ENCODE measurements at places on chromosomes 3 and 15.
A peak's percentile ranks its signal among the peaks of the same experiment; 100 is the strongest.

- no peak overlapping the region for H3K27ac ChIP-seq
- H3K27me3 ChIP-seq = no peaks in the 10 kb centered on the region
- DNase-seq = no peak
- H3K36me3 ChIP-seq = peaks cover 31% of the 10 kb centered on the region
- H3K4me3 ChIP-seq = no peak overlapping the region
- no peaks in the 10 kb centered on the region for H3K4me1 ChIP-seq
Observed at GRCh38 chr3:101340591-101340990, 20.2 kb upstream of the IMPG2 start.

DNA sequence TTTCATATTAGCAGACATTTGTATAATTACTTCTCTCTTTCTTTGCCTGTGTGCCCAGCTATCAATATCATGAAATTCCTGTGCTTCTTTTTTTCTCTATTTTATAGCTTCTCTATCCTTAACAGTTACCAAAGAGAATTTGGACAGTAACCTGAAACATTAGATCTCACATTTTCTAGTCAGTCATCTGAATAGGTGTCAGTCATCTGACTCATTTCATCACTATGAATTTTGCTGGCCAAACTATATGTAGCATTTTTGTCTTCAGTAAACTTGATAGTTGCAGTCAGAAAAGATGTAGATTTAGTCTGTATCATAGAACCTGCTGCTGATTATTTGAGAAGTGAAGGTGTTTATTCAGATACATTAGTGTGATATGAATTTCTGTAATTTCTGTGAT, 52.6 kb downstream of the HMG20A start:
- no peak overlapping the region for H3K4me3 ChIP-seq
- H3K4me1 ChIP-seq = no peaks in the 10 kb centered on the region
- H3K36me3 ChIP-seq = peaks cover 59% of the 10 kb centered on the region
- DNase-seq = no peak

GRCh38 chr15:33019354-33019981, 175.0 kb downstream of the FMN1 start:
- H3K27ac ChIP-seq = no peak overlapping the region
- H3K27me3 ChIP-seq = no peaks in the 10 kb centered on the region
- H3K4me1 ChIP-seq = peaks cover 6% of the 10 kb centered on the region
- no peaks in the 10 kb centered on the region for H3K36me3 ChIP-seq
- DNase-seq = no peak

- peaks cover 30% of the 10 kb centered on the region for H3K4me1 ChIP-seq
- no peaks in the 10 kb centered on the region for H3K27me3 ChIP-seq
- DNase-seq = no peak
- H3K36me3 ChIP-seq = peaks cover 24% of the 10 kb centered on the region
Observed at GRCh38 chr3:25457671-25458419, 29.8 kb downstream of the RARB start.

DNA sequence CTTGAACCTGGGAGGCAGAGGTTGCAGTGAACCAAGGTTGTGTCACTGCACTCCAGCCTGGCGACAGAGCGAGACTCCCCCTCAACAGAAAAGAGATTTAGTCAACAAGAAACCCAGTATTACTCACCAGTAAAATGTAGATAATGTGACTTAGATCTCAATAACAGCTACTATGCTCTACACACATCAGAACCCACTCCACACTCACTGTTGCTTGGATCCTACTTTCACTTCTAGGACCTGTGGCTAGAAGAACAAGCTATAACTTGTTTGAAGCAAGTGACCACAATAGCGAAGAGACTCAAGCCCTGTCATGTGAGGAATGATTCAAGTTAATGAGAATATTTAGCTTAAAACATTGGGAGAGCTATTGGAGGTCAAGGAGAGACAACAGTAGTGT, 100.7 kb downstream of the ANXA2 start:
- H3K4me1 ChIP-seq = no peaks in the 10 kb centered on the region
- no peaks in the 10 kb centered on the region for H3K27me3 ChIP-seq
- no peak overlapping the region for H3K27ac ChIP-seq
- DNase-seq = no peak

- H3K4me1 ChIP-seq = no peaks in the 10 kb centered on the region
- H3K27me3 ChIP-seq = peaks cover 3% of the 10 kb centered on the region
- peaks cover 39% of the 10 kb centered on the region for H3K36me3 ChIP-seq
Observed at GRCh38 chr15:50911621-50912020, 3.1 kb downstream of the AP4E1 start.

DNA sequence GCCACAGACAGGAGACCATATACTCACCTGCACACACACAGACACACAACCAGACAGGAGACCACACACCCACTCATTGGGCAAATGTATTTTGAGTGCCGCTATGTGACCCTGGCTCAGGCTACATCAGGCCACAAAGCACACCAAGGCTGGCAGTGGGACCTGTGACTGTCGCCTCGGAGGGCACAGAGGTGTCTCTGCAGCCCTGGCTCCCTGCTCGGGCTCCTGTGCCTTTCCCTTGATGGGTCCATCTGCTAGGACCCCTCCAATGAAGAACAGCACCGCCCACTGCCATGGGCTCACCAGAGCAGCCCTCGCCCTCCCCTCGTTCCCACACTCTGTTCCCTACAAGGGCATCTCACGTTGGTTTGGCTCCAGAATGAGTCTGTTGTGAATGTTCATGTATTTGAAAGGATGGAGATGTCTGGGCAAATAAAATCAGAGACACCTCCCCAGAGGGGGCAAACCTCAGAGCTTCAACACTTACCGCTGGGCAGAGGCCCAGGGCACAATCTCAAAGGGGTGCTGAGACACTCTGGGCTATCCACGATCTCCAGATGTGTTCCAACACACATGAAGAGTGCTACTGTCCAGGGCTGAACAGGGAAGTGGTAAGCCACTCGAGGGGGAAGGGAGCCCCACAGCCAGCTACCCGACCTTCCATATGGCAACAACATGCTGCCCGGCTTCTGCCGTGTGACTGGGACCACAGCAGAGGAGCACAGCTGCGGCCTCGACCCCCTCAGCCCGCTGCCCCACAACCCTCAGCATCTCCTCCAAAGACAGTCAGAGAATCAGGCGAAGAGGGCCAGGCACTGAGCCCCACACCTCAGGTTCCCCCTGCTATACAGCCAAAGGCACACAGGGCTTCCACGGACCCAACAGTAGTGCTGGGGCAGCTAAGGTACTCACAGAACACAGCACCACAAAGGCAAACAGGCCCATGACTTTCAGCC, 74.9 kb downstream of the OCA2 start:
- peaks cover 4% of the 10 kb centered on the region for H3K4me1 ChIP-seq
- no peak overlapping the region for H3K27ac ChIP-seq
- H3K27me3 ChIP-seq = no peaks in the 10 kb centered on the region
- no peak for DNase-seq
- H3K4me3 ChIP-seq = no peak overlapping the region

DNA sequence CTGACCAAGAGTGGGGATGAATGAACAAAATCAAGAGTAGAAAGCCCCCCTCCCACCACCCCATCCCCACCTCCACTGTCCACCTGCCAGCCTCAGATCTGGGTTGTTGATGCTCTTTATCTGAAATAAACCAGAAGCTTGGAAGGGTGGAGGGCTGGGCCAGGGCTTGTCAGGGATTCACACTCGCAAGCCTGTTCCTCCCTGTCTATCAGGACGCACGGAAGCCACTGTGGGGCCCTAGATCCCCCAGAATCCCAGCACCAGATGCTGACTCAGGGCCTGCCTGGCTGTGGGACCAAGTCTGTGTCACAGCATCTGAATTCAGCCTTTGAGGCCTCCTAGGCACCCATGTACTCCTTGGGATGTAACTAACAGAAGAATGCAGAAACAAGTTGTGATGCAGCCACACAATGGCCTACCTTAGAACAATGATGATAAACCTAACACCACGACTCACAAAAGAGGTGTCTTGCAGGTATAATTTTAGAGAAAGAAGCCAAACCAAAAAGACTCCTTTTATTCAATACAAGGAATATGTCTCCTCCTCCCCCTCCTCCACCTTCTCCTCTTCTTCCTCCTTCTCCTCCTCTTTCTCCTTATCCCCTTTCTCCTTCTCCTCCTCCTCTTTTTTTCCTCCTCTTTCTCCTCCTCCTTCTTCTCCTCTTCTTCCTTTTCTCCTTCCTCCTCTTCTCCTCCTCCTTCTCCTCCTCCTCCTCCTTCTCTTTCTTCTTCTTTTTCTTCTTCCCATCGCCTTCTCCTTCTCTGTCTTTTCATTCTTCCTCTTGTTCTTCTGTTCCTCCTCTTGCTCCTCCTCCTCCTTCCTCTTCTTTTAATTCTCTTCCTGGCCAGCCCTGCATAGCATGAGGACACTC, 234.7 kb downstream of the PLCL2 start:
- H3K4me1 ChIP-seq = no peaks in the 10 kb centered on the region
- no peak overlapping the region for H3K4me3 ChIP-seq
- no peak for DNase-seq
- no peak overlapping the region for H3K27ac ChIP-seq
- H3K27me3 ChIP-seq = no peaks in the 10 kb centered on the region

DNA sequence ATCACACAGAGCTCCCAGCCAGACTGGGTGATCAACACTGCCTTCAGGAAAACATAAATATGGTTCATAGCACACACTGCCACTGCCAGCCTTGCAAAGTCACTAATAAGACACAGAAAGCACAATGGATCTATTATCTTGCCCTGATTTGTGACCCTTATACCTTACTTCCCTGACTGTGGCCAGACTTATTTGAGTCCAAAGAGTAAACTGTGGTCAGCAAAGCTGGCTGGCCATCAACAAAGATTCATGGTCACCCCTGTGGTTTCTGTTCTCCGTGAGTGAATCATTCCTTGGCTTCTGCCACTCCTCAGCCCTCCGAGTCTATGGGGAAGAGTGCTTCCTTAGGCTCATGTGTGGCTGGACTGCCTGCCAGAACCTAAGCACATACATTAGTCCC, 437.7 kb downstream of the RAP2B start:
- no peaks in the 10 kb centered on the region for H3K27me3 ChIP-seq
- no peaks in the 10 kb centered on the region for H3K4me1 ChIP-seq
- H3K36me3 ChIP-seq = no peaks in the 10 kb centered on the region
- H3K27ac ChIP-seq = no peak overlapping the region
- DNase-seq = no peak
- no peak overlapping the region for H3K4me3 ChIP-seq

- H3K4me3 ChIP-seq = no peak overlapping the region
- peak overlapping the region; percentile 39 for H3K27ac ChIP-seq
- peaks cover 22% of the 10 kb centered on the region for H3K36me3 ChIP-seq
- DNase-seq = peak; percentile 78
- H3K27me3 ChIP-seq = no peaks in the 10 kb centered on the region
- H3K4me1 ChIP-seq = no peaks in the 10 kb centered on the region
Observed at GRCh38 chr15:92429378-92430068, 35.8 kb downstream of the ST8SIA2 start.

GRCh38 chr15:44720460-44721176, 9.3 kb downstream of the B2M start:
- H3K4me3 ChIP-seq = no peak overlapping the region
- H3K4me1 ChIP-seq = no peaks in the 10 kb centered on the region

- no peak overlapping the region for H3K4me3 ChIP-seq
- H3K27me3 ChIP-seq = peaks cover 3% of the 10 kb centered on the region
- H3K36me3 ChIP-seq = no peaks in the 10 kb centered on the region
- peak; percentile 99 for DNase-seq
Observed at GRCh38 chr3:53072653-53073552, 27.0 kb upstream of the SFMBT1 start.

DNA sequence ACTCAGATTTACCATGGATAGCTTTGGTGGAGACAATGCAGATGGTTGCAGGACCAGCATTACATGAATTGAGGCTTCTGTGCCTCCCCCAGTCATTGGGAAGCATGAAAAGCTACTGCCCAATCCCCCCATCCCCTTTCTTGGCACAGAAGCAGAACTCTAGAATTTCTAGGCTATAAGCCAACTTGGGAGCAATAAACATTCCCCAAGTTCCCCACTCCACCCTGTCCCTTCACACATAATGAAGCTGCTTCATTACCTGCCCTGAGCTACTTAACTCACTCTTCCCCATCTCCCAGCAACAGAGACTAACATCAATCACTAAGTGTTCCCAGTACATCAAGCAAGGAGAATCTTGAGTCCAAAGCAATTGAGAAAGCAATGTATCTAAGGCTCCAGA, 164.5 kb downstream of the RORA start:
- no peaks in the 10 kb centered on the region for H3K27me3 ChIP-seq
- DNase-seq = no peak
- H3K4me3 ChIP-seq = no peak overlapping the region
- H3K4me1 ChIP-seq = no peaks in the 10 kb centered on the region

DNA sequence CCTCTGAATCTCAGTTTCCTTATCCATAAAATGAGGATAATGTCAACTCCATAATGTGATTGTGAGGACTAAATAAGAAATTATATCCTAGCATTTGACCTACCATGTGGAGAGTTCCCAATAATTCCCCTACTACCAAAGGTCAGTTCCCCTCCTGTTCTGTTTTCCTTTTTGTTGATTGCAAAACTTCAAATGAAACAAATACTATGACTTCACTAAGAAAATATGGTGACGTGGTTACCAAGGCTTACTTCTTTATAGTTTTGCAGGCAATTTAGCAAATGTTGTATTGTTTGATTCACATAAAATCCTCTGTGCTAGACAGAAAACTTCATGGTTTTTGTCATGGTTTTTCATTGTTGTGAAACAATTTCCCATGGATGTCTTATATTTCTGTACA, 153.8 kb upstream of the RORA start:
- H3K27ac ChIP-seq = no peak overlapping the region
- H3K27me3 ChIP-seq = no peaks in the 10 kb centered on the region
- H3K4me3 ChIP-seq = no peak overlapping the region
- no peak for DNase-seq
- no peaks in the 10 kb centered on the region for H3K36me3 ChIP-seq

DNA sequence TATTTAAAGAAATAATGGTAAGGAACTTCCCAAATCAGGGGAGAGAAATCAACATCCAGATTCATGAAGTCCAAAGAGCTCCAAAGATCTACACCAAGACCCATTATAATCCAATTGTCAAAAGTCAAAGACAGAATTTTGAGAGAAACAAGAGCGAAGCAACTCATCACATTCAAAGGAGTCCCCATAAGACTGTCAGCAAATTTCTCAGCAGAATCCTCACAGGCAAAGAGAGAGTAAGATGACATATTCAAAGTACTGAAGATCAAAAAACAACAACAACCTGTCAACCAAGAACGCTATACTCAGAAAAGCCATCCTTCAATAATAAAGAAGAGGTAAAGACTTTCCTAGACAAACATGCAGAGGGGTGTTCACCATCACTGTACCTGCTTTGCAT, 342.1 kb downstream of the TIGIT start:
- H3K4me1 ChIP-seq = no peaks in the 10 kb centered on the region
- DNase-seq = no peak
- H3K36me3 ChIP-seq = no peaks in the 10 kb centered on the region
- no peak overlapping the region for H3K4me3 ChIP-seq
- H3K27me3 ChIP-seq = no peaks in the 10 kb centered on the region

GRCh38 chr3:128416578-128417211, 50.0 kb downstream of the DNAJB8 start:
- no peak overlapping the region for H3K4me3 ChIP-seq
- H3K4me1 ChIP-seq = peaks cover 12% of the 10 kb centered on the region
- no peaks in the 10 kb centered on the region for H3K27me3 ChIP-seq
- no peak for DNase-seq
- no peak overlapping the region for H3K27ac ChIP-seq
- no peaks in the 10 kb centered on the region for H3K36me3 ChIP-seq

GRCh38 chr3:177590826-177591225, 393.5 kb upstream of the TBL1XR1 start:
- H3K27ac ChIP-seq = peak overlapping the region; percentile 12
- no peaks in the 10 kb centered on the region for H3K27me3 ChIP-seq
- peaks cover 5% of the 10 kb centered on the region for H3K4me1 ChIP-seq
- H3K36me3 ChIP-seq = no peaks in the 10 kb centered on the region

GRCh38 chr3:145842294-145842902, 318.6 kb downstream of the PLOD2 start:
- H3K4me3 ChIP-seq = no peak overlapping the region
- H3K36me3 ChIP-seq = no peaks in the 10 kb centered on the region
- DNase-seq = no peak
- no peaks in the 10 kb centered on the region for H3K27me3 ChIP-seq
- H3K27ac ChIP-seq = no peak overlapping the region

GRCh38 chr15:95857124-95857757, 473.3 kb upstream of the NR2F2 start:
- no peak overlapping the region for H3K27ac ChIP-seq
- no peak for DNase-seq
